ENCODE measurements at places on chromosomes 7 and 10.

GRCh38 chr10:63145782-63146181, 12.7 kb downstream of the NRBF2 start:
- DNase-seq = no peak

DNA sequence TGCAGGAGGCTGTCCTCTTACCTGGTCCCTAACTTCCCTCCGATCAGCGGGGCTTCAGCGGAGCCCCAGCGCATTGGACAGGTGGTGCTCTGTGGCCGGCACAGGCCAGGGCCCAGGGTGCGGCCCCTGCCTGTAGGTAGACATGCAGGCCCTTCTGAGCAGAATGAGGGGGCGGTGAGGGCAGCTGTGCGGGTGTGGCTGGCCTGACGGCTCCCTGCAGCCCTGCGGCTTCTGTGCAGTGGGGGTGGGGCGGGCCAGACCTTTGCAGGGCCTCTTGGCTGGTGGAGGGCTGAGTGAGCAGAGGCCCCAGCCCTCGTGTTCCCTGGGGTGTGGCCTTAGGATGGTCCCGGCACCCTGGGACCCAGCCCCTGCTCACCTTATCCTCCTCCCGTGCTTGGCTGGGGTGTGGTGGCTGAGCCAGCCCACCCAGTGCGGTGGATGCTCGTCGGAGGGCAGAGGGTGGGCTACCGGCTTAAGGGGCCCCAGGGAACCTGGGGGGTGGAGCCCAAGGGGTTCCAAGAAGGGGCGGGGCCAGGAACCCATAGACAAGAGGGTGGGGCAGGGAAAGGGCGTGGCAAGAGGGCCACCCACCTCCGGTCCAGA, 175.2 kb upstream of the TNRC18 start:
- DNase-seq = peak; percentile 35

- no peak for DNase-seq
Observed at GRCh38 chr10:28089467-28089866, 90.6 kb upstream of the ODAD2 start.

GRCh38 chr7:132059141-132059540, 502.7 kb upstream of the PODXL start:
- DNase-seq = no peak

GRCh38 chr7:17297243-17297642, 1.2 kb upstream of the AHR start:
- no peak for DNase-seq

- no peak for DNase-seq
Observed at GRCh38 chr10:33876584-33877400, 542.3 kb upstream of the NRP1 start.

- DNase-seq = no peak
Observed at GRCh38 chr7:96614154-96614867, 95.3 kb downstream of the SEM1 start.

DNA sequence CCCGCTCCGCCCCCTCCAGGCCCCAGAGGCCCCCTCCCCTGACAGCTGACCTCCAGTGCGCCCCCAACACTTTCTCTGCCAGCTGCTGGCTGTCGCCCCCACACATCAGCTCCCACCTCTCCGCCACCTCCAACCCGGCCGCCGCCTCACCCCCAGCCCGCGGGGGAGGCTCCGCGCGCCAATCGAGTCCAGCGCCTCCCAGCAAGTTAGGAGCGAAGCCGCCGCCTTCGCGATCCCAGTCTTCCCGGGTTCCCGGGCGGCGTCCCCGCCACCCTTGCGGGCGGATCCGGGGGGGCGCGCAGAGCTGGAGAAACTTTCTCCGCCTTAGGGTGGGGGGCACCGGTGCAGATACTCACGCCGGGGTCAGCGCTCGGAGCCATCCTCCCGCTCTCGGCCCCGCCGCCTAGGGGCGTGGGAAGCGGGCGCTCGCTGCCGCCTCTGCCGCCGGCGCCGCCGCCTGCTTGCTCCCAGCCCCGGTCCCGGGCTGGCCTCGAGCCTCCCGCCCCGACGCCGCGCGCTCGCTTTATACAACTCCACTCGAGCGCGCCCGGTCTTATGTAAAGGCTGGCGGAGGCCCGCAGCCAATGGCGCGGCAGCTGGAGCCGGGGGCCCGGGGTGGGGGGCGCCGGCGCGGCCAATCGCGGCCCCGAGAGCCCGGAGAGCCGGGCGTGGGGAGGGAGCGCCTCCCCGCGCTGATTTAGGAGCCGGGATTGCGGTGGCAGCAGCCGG, at the start of gene CRTAC1:
Gene CRTAC1, minus strand, starts transcription at position 529 of the 729 bp plus-strand sequence. Its CDS starts 149 bp downstream, at position 380.
- peak; percentile 81 for DNase-seq

DNA sequence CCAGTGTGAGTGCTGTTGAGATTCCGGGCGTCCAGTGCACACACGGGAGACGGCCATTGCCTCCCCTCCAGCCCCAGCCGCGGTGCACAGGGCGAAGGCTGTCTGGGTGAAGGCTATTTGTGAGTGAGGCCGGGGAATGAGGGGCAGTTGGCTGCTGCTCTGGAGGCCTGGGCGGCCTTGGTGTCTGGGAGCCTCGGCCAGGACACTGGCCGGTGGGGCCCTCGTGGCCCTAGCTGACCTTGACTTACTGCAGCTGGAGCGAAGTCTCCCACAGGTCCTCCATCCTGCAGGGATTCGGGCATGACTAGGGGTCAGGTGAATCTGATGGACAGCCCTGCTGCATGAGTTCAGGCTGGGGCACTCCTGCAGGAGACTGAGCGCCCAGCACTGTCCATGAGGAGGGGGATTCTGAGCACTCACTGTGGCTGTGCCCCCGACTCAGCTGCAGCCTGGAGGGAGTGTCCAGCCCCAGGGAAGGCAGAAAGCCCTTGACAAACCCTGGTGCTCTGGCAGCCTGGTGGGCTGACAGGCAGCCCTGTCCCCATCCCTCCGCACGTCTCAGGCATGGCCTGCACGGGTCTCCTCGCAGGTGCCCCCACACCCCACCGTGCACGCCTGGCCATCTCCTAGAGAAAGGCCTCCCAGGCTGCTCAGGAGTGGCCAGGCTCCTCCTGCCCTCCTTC, 52.7 kb upstream of the FAM20C start:
- DNase-seq = no peak

GRCh38 chr7:36620166-36620708, 104.1 kb downstream of the AOAH start:
- no peak for DNase-seq

DNA sequence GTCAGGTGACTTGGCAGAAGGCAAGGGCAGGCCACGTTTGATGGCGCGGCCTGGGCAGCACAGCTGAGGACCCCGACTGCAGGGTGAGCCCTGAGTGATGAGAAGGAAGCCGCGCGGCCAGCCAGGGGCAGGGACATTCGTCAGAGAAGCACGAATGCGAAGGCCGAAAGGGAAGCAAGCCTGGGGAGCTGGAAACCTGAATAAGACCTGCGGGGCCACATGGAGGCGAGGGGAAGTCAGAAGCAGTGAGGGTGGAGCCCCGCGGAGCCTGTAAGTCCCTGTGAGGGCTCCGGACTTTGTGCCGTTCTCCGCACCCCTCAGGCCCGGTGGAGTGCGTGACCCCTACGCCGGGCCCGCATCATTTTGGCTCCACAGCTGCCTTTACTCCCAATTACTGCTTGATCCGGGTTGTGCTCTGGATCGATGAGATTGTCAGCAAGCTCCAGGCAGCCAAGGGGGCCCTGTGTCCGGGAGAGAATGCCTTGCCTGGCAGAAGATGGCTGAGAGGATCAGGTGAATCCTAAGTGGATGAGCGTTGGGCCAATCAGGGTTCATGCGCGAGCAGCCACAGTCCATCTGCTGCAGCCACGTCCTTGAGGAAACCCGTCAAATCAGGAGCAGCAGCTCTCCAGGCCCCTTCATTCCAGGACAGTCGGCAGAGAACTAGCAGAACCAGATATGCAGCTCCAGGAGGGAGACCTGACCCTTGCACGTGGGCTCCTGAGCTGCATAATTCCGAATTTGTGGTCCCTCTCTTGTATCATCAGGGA, 293.3 kb upstream of the SHH start:
- peak; percentile 36 for DNase-seq

DNA sequence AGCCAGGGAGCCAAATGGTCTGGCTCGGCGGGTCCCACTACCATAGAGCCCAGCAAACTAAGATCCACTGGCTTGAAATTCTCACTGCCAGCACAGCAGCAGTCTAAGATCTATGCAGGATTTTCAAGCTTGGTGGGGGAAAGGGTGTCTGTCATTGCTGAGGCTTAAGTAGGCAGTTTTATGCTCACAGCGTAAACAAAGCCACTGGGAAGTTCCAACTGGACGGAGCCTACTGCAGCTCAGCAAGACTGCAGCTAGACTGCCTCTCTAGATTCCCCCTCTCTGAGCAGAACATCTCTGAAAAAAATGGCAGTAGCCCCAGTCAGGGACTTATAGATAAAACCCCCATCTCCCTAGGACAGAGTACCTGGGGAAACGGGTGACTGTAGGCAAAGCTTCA, 277.6 kb upstream of the PHF14 start:
- no peak for DNase-seq

DNA sequence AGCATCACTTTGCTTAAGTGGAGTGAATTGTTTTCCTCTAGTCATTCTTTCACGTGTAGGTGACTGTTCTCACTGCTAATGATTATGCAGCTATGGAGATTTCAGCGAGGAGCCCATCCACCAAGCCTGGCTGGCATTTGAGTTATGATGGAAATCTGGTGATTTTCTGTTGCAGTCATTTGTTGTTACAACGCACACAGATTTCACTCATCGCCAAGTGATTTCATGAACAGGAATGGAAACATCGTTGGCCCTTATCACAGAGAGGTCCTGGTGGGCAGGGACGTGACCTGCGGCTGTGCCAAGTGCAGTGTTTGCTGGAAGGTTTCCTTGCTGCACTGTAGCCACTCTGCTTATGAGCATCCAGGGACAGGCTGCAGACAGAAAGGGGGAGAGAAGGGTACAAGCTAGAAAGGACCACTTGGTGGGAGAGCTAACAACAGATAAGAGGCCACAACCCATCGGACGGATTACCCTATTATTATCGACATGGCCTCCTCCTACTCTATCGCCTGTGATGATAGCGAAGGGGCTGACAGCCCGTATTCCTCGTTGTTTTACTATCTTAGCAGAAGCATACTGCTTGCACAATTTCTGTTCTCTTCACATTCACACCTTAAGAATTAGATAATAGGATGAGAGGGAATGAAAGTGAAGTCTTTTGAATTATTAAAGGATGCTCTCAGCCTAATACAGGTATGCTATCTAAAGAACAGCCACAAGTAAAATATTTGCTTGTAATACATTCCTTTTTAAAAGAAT, 99.0 kb upstream of the PITRM1 start:
- DNase-seq = no peak

GRCh38 chr10:58771863-58772262, 259.2 kb downstream of the BICC1 start:
- no peak for DNase-seq

DNA sequence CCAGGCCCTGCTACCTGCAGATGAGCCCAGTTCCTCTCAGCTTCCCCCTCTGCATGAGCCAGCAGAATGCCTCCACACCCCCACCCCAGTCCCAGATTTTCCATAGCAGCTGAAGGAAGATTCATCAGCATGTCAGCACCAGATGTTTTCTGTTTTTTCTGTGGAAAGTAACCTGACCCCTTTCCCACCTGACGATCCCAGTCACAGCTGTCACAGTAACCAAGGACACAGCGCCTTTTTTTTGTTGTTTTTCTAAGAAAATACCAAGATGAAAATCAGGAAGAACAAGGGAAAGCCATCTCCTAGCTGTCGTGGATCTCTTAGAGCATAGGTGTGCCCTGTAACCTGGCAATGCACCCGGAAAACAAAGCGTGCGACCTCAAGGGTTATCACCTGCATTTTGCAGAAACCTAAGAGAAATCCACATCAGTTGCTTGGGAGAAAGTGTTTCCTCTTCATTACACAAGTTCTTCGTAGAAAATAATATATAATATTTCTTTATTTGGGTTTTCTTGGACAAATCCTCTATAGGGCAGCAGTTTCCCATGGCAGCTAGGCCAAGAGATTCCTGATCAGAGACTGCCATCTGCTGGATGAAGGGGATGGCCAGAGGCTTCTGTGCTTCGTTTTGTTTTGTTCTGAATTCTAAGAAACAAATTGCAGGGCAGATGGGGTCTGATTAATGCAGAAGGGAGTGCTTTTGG, 401.9 kb downstream of the TNS3 start:
- peak; percentile 87 for DNase-seq

- no peak for DNase-seq
Observed at GRCh38 chr10:79189853-79190435, 121.2 kb downstream of the ZMIZ1 start.

- peak; percentile 3 for DNase-seq
Observed at GRCh38 chr10:81838950-81839349, 36.0 kb upstream of the NRG3 start.

- DNase-seq = no peak
Observed at GRCh38 chr10:59879363-59879913, 26.9 kb downstream of the CCDC6 start.

GRCh38 chr10:131896403-131896802, 4.4 kb upstream of the PPP2R2D start:
- DNase-seq = no peak

DNA sequence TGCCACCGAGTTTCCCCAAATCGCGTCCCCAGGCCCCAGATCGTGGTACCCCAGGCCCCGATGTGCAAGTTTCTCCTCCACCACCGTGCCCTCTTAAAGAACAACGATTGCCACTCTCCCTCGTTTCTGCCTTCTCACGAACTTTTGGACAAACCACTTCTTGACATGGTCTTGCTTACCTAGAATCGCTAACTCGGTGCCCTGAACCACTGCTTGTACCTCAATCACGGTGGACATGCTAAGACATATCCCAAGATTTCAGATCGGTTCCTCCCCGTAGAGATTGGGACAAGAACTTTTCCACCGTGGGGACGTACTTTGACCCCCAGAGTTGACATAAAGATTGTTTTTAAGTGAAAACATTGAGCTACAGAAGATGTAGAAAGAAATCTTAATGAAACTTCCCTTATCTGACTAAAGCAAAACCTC, 477 bp upstream of the ZC3HAV1 start:
- DNase-seq = no peak

GRCh38 chr7:4045450-4045849, 636.6 kb upstream of the FOXK1 start:
- DNase-seq = no peak

DNA sequence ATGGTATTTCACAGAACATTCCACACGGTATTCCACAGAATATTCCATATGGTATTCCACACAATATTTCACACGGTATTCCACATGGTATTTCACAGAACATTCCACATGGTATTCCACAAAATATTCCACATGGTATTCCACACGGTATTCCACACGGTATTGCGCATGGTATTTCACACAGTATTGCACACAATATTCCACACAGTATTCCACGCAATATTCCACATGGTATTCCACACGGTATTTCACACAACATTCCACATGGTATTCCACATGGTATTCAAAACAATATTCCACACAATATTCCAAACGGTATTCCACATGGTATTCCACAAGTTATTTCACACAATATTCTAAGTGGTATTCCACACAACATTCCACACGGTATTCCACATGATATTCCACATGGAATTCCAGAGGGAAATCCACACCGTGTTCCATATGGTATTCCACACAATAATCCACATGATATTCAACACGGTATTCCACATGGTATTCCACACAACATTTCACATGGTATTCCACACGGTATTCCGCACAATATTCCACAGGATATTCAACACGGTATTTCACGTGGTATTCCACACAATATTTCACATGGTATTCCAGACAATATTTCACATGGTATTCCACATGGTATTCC, 136.7 kb upstream of the CHST15 start:
- peak; percentile 12 for DNase-seq

GRCh38 chr7:26937939-26938623, 73.7 kb upstream of the SKAP2 start:
- DNase-seq = no peak

- no peak for DNase-seq
Observed at GRCh38 chr7:90267263-90267858, 22.4 kb downstream of the CFAP69 start.

- DNase-seq = peak; percentile 87
Observed at GRCh38 chr10:79221110-79222051, 125.9 kb upstream of the PPIF start.

- DNase-seq = peak; percentile 66
Observed at GRCh38 chr7:156903232-156903909, 10.4 kb upstream of the LMBR1 start.
